ENCODE measurements at places on chromosomes 4 and X. TPM values are rescaled to one million over a fixed set of nuclear protein-coding genes. Genes with fewer than 3 reads are reported as not detected.

DNA sequence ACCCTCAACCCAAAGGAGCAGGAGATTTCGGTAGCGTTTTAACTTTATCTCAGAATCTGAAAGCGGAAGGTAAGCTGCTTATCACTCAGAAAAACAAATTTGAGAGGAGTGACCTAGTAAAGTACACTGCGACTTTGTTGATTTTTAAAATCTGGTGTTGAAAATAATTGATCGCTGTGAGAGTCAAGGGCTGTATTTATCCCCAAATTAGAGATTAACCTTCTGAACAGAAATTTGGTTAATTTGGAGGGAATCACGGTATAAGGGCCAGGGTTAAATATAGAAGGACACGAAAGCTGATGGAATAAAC lies 212 bp downstream of the CLCN4 start:
- peaks cover 20% of the 10 kb centered on the region for H3K4me1 ChIP-seq
- H3K27ac ChIP-seq = peak overlapping the region; percentile 82
- DNase-seq = no peak
- peak overlapping the region; percentile 87 for H3K4me3 ChIP-seq
- H3K36me3 ChIP-seq = no peaks in the 10 kb centered on the region

- peaks cover 13% of the 10 kb centered on the region for H3K4me1 ChIP-seq
- H3K4me3 ChIP-seq = peak overlapping the region; percentile 12
- peaks cover 4% of the 10 kb centered on the region for H3K27me3 ChIP-seq
- peak; percentile 23 for DNase-seq
Observed at GRCh38 chr4:179182741-179183140, 1740.5 kb upstream of the AGA start.

- no peak overlapping the region for H3K27ac ChIP-seq
- no peaks in the 10 kb centered on the region for H3K4me1 ChIP-seq
- peaks cover 2% of the 10 kb centered on the region for H3K27me3 ChIP-seq
- DNase-seq = no peak
Observed at GRCh38 chrX:19443869-19444526, 71.3 kb downstream of the MAP3K15 start.

- H3K36me3 ChIP-seq = no peaks in the 10 kb centered on the region
- peaks cover 2% of the 10 kb centered on the region for H3K27me3 ChIP-seq
- no peak overlapping the region for H3K27ac ChIP-seq
- H3K4me1 ChIP-seq = peaks cover 3% of the 10 kb centered on the region
- H3K4me3 ChIP-seq = no peak overlapping the region
Observed at GRCh38 chr4:83118869-83119268, 4.3 kb upstream of the PLAC8 start.

POU3F4 gene
- 1.8 TPM for total RNA-seq

TCEAL7 gene
- 67.2 TPM for total RNA-seq

SSX2B gene
- total RNA-seq = not detected

GRCh38 chr4:76366737-76367136 lies 54.2 kb downstream of the CCDC158 start:
- DNase-seq = no peak
- H3K27me3 ChIP-seq = no peaks in the 10 kb centered on the region
- H3K4me1 ChIP-seq = peaks cover 2% of the 10 kb centered on the region
- H3K36me3 ChIP-seq = no peaks in the 10 kb centered on the region

- DNase-seq = no peak
- H3K4me3 ChIP-seq = no peak overlapping the region
- H3K27me3 ChIP-seq = no peaks in the 10 kb centered on the region
- H3K36me3 ChIP-seq = no peaks in the 10 kb centered on the region
Observed at GRCh38 chrX:15359701-15360100, 24.4 kb upstream of the PIGA start.

DNA sequence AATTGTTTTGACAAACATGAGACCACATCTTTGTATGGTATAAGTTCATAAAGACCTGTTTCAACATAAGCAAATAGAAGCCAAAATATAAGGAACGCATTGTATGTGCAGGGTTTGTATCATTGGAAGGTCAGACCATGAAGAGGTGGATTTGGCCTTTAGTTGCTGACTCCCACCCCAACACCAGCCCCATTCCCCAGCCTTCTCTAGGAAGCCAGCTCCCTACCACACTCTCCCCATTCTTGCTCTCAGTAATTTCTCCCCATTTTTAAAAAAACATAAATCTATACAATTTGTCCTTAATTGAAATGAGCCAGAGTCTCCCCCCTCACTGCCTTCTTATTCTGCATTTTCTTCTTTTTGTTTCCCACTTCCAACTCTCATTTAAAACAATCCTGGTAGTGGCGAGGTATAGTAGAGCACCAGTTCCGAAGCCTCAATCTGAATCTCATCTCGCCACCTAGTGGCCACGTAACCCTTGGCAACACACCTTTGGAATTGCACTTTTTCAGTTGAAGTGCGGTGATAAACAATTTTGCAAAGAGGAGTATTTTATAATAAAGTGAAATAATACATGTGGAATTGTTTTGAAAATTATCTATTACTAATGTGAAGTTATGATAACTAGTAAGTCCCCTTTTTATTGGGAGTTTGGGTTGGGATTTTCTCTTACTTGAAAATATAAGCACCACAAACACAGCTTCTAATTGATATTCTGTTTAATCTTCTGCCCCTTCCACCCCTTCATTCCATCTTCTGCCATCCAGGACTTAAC lies 126.6 kb downstream of the ASB9 start:
- peak; percentile 42 for DNase-seq
- H3K36me3 ChIP-seq = no peaks in the 10 kb centered on the region
- no peaks in the 10 kb centered on the region for H3K27me3 ChIP-seq
- H3K4me1 ChIP-seq = no peaks in the 10 kb centered on the region

GRCh38 chrX:79181401-79181800 lies 36.9 kb downstream of the GPR174 start:
- H3K4me1 ChIP-seq = no peaks in the 10 kb centered on the region
- no peak overlapping the region for H3K27ac ChIP-seq
- no peaks in the 10 kb centered on the region for H3K36me3 ChIP-seq

DNA sequence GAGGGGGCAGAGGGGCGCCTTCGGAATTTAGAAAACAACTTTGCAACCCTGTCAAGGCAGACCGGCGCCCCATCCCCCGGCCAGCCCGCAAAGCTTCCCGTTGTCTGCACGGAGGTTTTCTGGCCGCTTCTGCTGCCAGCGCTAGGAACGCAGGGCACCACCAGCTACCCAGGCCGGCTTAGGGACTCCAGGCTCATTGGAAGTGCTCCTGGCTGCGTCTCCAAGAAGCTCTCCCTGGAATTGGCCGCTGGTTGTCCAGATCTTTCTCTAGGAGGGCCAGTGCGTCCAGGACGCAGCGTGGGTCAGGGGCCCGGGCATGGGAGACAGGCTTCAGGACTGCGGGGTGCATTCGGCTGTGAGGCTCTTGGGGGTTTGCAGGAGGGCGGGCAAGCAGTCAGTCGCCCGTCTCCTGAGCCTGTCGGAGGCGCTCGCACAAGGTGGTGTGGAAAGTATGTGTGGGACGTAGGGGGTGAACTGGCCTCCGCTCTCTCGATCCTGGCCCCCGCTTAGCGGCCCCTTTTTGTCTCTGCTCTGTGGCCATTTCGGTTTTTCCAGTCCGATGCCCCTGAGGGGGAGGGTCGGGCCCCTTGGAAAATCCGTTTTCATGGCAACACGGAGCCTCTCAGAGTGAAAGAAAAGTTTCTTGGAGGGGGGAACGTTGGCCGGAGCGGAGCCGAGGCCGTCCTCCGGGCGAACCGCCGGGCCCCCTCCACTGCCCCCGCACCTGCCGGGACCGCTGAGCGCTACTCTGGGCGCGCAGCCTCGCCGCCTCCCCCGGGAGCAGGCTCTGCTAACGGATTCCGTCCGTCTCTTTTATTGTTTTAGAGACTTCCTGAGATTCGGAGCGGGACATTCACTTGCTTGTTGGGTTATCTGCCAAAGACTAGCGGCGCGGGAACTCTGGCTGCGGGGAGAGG lies 810 bp upstream of the SOX3 start:
- no peaks in the 10 kb centered on the region for H3K36me3 ChIP-seq
- H3K4me3 ChIP-seq = peak overlapping the region; percentile 68
- peaks cover 17% of the 10 kb centered on the region for H3K27me3 ChIP-seq
- peaks cover 3% of the 10 kb centered on the region for H3K4me1 ChIP-seq
- no peak overlapping the region for H3K27ac ChIP-seq

DNA sequence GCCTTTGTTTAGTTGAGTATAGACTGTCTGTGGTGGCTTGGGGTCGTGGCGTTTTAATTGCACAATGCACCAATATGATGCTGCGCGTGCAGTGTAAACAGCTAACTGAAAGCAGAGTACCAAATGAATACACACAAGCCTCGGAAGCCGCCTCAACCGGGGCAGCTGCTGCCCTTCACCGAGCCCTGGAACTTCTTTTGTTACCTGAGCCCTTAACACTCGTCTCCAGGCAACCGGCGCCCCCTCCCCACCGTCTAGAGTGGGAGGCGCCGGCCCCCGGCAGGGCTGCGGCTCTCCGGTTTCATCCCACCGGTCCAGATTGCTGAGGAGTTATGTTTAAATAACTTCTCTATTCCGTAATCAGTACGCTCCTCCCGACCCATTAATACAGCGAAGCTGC lies 173.2 kb upstream of the TBL1X start:
- H3K27me3 ChIP-seq = no peaks in the 10 kb centered on the region
- peaks cover 2% of the 10 kb centered on the region for H3K4me1 ChIP-seq
- no peak overlapping the region for H3K27ac ChIP-seq
- no peak overlapping the region for H3K4me3 ChIP-seq

DNA sequence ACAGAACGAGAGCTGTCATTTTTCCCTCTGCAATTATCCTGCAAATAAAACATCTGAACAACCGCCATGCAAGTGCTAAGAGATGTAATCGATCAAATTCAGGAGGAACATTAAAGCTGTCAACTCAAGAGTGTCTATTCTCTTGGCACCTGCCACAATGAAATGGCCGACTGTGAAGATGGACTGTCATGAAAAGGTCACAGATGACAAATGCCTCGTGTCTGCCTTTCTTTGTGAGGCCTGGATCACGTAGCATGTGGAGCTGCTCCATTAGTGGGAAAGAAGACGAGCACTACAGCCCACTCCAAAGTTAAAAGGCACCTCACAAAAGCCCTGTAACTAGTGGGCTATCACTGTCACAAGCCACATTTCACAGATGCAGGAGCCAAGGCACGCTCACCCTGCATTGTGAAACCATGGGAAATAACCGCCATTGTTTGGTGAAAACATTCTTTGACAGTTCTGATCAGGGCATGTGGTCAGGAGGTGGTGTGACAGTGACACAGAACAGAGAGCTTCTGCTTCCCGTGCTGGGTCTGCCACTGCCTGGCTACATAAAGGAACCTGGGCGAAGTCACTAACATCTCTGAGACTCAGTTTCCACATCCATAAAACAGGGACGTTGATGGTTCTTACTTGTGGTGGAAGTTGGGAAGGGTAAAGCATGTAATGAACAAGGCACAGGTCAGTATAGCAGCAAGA lies 98.9 kb downstream of the EVC2 start:
- no peak overlapping the region for H3K4me3 ChIP-seq
- no peak overlapping the region for H3K27ac ChIP-seq
- no peak for DNase-seq
- H3K27me3 ChIP-seq = peaks cover 2% of the 10 kb centered on the region
- no peaks in the 10 kb centered on the region for H3K4me1 ChIP-seq

- H3K36me3 ChIP-seq = peaks cover 12% of the 10 kb centered on the region
- peak overlapping the region; percentile 89 for H3K4me3 ChIP-seq
- H3K27me3 ChIP-seq = peaks cover 2% of the 10 kb centered on the region
- DNase-seq = peak; percentile 47
- peaks cover 9% of the 10 kb centered on the region for H3K4me1 ChIP-seq
- H3K27ac ChIP-seq = peak overlapping the region; percentile 80
Observed at GRCh38 chr4:336099-336892, 1.3 kb upstream of the ZNF141 start.

GRCh38 chr4:52585379-52585778 lies 73.7 kb downstream of the USP46 start:
- H3K36me3 ChIP-seq = no peaks in the 10 kb centered on the region
- H3K4me3 ChIP-seq = no peak overlapping the region
- DNase-seq = no peak

GRCh38 chr4:85113706-85114105 lies 147.2 kb upstream of the WDFY3 start:
- H3K36me3 ChIP-seq = no peaks in the 10 kb centered on the region
- no peak overlapping the region for H3K4me3 ChIP-seq
- DNase-seq = no peak
- H3K27ac ChIP-seq = no peak overlapping the region
- H3K27me3 ChIP-seq = no peaks in the 10 kb centered on the region
- no peaks in the 10 kb centered on the region for H3K4me1 ChIP-seq

DNA sequence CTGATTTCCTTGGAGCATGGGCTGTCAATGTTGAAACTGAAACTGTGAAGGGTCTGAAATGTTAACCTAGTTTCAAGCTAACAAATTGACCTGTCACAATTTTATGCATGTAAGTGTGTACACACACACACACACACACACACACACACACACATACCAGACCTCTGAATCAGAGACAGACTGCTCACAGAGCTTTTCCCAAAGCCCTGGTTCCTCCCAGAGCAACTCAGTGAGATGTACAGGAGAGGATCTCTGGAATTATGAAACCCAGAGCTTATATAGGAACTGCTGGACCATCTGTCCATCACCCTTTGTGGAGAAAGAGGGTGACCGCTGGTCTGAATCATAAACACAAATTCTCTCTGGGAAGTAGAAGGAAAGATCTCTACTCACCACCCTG lies 228.1 kb upstream of the PRPS2 start:
- H3K4me3 ChIP-seq = no peak overlapping the region
- H3K4me1 ChIP-seq = no peaks in the 10 kb centered on the region
- no peaks in the 10 kb centered on the region for H3K27me3 ChIP-seq
- no peak overlapping the region for H3K27ac ChIP-seq
- H3K36me3 ChIP-seq = no peaks in the 10 kb centered on the region

GRCh38 chr4:168796362-168797106 lies 213.5 kb downstream of the CBR4 start:
- no peaks in the 10 kb centered on the region for H3K4me1 ChIP-seq
- H3K36me3 ChIP-seq = no peaks in the 10 kb centered on the region
- no peak overlapping the region for H3K4me3 ChIP-seq
- no peak for DNase-seq
- H3K27ac ChIP-seq = no peak overlapping the region
